HepG2 (cell line): ENCODE measurements at places on chromosomes 5 and 9.

GRCh38 chr9:112535811-112536210 lies 49.2 kb downstream of the KIAA1958 start:
- DNase-seq: no peak

- no peak for DNase-seq
These were observed 1.6 kb downstream of the FER start for GRCh38 chr5:108749128-108749861.

GRCh38 chr9:136614372-136614922 lies 48.3 kb upstream of the EGFL7 start:
- DNase-seq: no peak

DNA sequence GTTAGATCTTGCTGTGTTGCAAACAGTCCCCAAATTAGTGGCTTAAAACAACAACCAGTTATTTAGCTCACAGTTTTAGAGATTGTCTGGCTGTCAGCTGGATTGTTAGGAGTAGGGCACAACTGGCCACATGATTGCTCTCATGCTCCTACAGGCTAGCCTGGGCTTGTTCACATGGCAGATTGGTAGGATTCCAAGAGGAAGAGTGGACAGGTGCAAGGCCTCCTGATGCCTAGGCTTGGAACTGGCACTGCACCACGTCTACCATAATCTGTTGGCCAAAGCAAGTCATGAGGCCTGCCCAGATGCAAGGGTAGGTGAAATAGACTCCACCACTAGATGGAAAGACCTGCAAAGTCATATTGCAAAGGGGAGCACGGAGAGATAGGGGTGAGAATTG lies 76.4 kb downstream of the ACER2 start:
- DNase-seq: no peak

DNA sequence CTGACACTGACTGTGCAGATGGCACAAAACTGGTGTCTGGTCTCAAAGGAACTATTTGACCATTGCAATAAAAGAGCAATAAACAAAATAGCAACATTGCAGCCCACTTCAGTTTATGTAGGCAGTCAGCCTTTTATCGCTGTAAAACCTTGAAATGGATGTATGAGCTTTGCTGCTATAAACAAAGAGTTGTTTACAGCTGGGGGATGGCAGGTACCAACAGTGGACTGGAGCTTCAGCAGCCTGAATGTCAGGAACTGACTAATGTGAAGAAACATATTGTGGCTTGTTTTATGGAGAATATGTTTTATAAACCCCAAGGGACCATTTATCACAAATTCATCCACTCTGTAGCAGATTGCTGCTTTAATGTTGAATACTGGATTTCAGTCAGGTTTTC lies 78.0 kb downstream of the PTPRD start:
- DNase-seq: no peak

DNA sequence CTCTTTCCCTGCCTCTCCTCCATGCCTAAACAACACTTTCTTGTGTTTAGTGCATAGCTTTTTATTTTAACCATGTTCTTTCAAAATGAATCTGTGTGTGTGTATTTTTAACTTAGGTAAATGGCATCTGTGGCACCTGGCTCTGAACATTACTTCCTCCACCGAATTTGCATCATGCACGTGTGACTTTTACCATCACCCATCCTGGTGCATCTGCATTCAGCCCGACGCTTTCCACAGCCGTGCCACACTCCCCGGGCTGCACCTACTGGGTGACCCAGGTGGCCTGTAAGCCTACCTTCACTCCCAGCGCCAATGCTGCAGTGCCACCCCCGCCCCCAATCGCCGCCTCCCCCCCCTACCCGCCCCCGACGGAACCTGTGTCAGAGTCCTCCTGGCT lies 12.7 kb upstream of the FCN1 start:
- DNase-seq: no peak

DNA sequence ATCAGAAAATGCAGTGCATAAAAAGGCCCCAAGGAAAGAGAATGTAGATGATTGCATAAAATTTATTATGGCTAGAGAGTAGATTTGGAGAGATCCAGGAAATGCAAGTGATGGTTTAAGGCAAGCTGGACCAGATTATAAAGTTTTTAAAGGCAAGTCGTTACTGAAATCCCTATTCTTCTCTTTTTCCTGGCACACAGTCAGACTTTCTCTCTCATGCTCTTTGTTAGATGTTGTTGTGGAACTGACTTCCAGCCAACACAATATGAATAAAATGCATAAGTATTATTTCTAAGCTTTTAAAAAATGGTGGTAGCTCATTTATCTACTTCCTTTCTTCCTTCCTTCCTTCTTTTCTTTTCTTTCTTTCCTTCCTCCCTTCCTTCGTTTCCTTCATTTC lies 1085.4 kb upstream of the CDH6 start:
- DNase-seq: no peak

GRCh38 chr9:137694236-137694959 lies 75.6 kb downstream of the EHMT1 start:
- DNase-seq: no peak

DNA sequence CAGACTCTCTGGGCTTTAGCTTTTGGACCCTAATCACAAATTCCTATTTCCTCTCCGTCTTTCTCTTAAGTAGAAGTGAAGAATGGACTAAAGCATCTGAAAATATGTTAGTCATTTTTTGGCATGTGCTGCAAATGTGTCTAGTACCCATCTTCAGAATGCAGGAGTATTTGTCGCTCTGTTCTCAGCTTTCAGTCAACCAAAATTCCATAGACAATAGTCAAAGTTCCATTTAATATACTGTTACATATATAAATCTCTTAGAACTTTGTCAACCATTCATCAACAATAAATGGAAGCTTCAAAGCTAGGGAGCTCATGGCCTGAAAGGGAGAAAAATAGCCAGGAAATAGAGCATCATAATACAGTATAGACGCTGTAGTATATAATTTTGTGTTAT lies 509.4 kb downstream of the BNC2 start:
- DNase-seq: no peak

DNA sequence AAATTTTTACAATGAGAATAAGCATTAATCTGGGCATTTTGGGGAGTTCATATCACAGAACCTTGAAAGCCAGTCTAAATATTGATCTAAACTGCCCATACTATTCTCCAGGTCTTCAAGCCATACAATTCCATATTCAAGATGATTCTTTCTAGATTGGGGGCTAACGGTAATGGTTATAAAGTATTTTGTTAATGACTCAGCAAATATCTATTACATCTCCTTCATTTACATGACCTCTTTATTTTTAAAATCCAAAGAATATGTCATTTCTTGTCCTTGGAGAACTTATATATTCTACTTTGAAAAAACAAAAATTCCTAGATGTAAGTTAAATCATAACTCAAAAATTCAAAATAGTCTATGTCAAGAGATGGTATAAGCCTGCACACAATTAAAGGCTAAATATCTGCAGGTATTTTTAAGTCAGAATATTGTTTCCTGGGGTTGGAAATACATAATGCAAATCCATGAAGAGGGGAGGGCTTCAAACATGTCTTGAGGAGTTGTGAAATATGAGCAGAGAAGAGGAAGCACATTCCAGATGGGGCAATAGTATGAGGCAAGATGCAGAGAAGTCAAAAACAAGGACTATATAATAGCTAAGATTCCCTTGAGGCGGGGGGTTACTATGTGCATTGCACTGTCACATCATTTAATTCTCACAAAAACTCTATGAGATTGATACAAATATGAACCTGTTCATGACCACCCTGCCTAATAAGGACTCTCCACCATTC lies 526.4 kb downstream of the NR2F1-AS1 start:
- no peak for DNase-seq

DNA sequence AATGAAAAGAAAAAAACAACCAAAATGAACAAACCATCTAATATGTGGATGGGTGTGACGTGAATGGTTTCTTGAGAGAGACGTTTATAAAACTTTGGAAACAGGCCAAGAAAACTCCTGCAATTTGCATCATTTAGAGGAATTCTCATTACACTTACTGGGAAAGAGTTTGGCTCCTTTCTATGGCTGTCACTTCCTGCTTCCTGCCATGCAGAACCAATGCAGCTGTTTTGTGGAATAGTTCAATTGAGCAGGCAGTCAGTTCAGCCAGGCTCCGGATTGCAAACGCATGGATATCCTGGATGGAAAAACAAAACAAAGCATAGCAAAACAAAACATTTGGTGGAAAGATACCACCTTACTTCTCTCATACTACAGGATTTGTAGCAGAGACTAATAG lies 36.6 kb downstream of the FAM114A2 start:
- no peak for DNase-seq

DNA sequence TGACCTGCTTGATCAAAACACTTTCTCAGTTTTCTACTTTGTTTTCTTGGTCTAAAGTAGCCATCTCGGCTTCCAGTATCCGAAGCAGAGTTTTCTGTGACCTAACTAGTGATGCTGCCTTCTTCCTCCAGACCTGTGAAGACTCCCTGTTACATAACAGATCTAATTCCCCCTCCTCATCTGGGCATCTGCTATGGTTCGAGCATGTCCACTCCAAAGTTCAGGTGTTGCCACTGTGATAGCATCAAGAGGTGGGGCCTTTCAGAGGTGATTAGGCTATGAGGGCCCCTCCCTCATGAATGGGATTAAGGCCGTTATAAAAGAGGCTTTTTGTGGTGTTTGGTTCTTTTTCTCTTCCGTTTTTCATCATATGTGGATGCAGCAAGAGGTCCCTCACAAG lies 20.3 kb downstream of the TTC23L start:
- DNase-seq: peak; percentile 15

GRCh38 chr5:134227776-134228175 lies 1.9 kb upstream of the PPP2CA start:
- DNase-seq: peak; percentile 48

DNA sequence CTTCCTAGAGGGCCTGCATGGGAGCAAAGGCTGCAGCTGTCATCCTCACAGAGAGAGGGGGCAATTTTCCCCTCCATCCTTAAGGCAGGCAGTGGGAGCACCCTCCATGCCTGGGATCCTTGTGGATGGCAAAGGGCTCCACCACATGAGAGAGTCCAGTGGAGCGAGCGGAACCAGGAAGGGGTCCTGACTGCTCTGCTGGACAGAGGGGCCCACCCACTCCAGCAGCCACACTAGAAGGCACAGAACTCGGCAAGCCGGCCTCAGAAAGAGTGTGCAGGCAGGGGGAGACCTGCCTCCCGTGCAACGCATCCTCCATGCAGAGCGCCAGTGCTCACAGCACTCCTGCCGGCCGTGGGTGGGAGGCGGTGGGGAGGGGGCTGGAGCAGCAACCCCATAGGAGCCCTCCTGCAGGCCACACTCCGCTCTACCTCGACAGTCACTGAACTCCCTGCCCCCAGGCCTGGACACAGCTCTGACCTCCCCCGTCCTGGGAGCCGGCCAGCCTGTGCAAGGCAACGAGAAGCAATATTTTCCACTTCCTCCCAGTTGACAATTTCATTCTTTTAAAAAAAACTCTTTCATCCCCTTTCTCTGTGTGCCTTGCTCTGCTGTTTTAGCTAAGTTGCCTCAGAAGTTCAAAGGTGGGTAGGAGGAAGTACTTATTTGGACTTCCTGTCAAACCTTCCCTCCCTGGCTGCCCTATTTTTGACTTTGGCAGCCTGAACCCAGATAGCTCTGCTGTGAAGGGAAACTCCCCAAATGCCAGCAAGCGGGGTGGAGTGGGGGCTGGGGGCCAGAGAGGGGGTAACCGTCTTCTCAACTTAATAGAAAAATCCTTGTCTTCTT lies 5.3 kb upstream of the LCP2 start:
- DNase-seq: no peak

GRCh38 chr5:163574472-163575440 lies 69.3 kb downstream of the MAT2B start:
- no peak for DNase-seq

DNA sequence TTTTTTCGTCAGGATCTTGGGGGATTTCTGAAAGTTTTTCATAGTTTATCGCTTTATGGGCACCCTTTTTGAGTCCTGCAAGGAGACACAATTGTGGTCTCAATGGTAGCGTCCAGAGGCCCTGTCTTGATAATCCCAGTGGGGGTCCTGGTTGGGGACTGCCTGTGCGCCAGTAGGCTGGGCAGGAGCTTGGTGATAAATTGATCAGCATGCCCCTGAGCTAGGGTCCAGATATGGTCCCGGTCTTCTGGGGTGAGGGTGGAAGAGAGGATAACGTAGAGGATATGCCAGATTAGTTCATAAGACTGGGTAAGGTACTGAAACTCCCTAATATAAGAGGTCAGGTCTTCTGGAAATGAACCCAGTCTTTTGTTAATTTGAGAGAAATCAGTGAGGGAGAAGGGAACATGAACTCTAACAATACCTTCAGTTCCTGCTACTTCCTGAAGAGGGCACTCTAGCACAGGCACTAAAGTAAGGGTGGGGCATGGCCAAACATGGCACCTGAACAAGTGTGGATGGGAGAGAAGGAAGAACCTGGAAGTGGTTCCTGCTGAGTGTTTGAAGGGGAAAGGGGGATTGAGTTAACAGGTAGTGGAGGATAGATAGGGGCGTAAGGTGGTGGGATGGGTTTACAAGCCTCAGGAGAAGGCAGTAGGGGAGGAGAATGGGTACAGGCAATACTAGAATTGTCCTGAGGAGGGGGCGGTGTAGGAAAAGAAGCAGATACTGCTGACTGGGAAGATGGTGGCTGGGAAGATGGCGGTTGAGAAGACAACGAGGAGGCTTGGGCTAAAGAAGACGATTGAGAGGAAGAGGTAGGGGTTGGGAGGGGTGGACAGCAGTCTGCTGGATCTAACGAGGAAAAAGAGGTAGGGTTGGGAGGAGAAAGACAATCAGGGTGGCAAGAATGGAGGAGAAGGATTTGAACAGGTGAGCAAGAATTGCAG lies 33.8 kb upstream of the ANXA2R start:
- DNase-seq: peak; percentile 49

DNA sequence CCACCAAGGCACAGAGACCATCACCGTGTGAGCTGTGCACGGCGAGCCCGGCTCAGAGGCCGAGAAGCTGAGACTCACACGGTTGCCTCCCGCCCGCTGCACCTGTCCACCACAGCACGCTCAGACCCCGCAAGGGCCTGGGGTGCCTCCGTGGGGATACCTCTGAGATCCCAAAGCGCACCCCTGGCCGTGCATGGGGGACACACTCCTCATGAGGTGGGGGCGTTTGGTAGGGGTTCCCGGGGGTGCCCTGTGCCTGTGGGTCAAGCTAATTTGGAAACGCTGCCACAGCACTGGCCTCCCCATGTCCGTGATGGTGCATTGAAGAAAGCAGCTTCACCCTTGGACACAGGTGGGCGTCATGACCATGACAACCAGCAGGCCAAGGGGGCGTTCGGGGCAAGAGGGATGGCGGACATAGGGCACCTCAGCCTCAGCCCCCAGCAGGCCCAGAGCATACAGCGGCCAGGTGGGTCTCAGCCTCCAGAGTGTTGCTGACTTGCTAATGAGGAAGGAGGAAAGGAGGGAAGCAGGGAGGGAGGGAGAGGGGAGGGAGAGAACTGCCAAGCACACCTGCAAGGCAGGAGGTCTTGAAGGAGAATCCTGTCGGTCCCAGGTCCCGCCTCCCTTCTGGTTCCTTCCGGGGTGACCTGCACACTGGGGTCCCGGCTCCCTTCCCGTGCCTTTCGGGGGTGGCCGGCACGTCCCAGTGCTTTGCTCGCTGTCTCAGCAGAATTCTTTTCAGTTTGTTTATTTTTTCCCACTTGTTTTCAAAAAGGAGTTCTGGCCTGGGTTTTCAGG lies 34.7 kb downstream of the GLT6D1 start:
- DNase-seq: no peak

- DNase-seq: peak; percentile 19
These were observed 28.8 kb downstream of the EPB41L4A start for GRCh38 chr5:112390327-112390726.

- no peak for DNase-seq
These were observed 95.7 kb downstream of the LPAR1 start for GRCh38 chr9:110942522-110942921.

- no peak for DNase-seq
These were observed 206.8 kb upstream of the ITGA1 start for GRCh38 chr5:52580921-52581320.
